HS-27A (cell line): ENCODE measurements at places on chromosomes 7 and 10.

DNA sequence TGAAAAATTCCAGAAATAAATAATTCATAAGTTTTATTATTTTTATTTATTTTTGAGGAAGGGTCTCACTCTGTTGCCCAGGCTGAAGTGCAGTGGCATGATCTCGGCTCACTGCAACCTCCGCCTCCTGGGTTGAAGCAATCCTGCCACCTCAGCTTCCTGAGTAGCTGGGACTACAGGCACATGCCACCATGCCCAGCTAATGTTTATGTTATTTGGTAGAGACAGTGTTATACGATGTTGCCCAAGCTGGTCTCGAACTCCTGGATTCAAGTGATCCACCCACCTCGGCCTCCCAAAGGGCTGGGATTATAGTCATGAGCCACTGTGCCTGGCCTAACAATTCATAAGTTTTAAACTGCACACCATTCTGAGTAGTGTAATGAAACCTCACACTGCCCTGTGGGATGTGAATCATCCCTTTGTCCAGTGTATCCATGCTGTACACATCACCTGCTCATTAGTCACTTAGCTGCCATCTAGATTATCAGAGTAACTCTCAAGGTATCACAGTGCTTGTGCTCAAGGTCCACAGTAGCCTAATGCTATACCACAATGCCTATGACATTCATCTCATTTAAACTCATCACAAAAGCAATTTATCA lies 17.9 kb downstream of the RTKN2 start:
- no peak for DNase-seq

GRCh38 chr7:26603631-26604030 lies 260.8 kb downstream of the SKAP2 start:
- DNase-seq, result no peak

- DNase-seq, result no peak
Observed at GRCh38 chr10:88918191-88918905, 34.2 kb downstream of the ACTA2 start.

DNA sequence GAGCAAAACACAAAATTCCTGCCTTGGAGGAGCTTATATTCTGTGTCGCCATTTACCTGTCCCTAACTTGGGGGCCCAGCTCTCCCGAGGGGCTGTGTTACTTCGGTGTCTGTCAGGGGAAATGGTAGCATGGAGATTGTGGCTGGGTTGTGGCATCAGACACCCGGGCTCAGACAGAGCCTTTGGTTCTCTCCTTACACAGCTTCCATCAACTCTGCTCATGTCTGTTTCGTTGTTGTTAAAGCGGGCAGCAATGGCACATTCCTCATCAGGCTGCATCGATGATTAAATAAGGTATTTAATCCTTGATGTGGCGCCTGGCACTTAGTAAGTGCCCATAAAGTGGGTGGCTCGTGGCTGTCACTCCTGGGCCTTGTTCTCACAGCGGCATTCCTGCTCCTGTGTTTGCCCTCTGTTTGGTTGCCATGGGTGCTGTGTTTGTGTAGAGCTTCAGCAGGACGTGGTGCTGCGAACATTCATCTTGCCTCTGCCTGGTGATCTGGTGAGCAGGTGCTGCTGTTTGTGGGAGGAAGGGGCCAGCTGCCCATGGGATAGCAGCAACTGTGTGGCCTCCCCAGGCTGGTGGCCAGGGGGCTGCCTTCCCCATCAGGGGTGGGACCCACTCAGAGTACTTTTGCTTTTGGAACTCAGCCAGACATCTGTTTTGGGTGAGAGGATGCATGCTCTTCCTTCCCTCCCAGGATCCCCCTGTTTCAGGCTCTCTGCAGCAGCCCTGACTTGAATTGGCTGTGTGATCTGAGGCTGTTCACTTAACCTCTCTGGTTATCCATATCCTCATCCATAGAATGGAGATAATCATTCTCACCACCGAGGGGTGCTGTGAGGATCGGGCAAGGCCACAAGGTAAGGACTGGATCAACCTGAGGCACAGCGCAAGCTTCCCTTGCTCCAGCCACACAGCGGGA lies 207.2 kb upstream of the SVIL start:
- DNase-seq, result no peak

- DNase-seq, result no peak
Observed at GRCh38 chr7:138834583-138834982, 36.6 kb upstream of the ATP6V0A4 start.
